ENCODE measurements at places on chromosomes 13 and 19.

DNA sequence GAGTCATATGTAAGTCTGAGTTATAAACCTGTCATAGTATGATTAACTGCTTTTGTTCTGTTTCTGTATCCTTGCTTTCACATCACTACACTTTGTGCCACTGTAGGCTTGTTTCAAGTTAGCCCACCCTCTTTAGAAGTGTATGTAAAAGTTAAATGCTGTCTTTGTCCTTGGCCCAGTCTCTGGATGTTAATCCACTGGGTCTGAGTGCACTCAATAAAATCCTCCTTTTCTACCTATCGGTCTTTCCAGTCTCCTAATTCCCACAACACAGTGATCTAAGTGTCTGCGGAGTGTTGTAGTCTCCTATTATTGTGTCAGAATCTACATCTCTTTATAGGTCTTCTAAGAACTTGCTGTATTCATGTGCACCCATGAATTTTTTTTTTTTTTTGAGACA, 14.1 kb downstream of the ZNF429 start:
- no peak for DNase-seq

GRCh38 chr13:30805132-30805537, 69.8 kb downstream of the ALOX5AP start:
- no peak for DNase-seq

DNA sequence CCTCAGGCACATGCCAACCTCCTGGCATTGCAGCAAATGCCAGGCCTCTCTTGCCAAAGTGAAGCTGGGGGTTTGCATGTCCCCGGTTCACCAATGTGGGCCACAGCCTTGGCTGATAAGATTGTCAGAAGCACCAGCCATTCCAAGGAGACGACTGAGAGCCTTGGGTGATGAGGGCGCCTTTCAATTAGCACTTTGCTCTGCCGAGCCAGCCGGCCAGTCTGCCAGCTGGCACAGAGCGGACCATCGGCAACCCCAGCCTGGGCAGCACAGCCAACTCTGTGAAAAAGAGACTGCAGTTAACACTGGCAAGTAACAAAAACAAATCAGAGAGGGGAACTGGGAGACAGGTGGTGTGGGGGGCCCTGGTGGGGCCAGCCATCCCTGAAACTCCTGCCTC, 67.3 kb downstream of the EFNB2 start:
- DNase-seq: no peak

DNA sequence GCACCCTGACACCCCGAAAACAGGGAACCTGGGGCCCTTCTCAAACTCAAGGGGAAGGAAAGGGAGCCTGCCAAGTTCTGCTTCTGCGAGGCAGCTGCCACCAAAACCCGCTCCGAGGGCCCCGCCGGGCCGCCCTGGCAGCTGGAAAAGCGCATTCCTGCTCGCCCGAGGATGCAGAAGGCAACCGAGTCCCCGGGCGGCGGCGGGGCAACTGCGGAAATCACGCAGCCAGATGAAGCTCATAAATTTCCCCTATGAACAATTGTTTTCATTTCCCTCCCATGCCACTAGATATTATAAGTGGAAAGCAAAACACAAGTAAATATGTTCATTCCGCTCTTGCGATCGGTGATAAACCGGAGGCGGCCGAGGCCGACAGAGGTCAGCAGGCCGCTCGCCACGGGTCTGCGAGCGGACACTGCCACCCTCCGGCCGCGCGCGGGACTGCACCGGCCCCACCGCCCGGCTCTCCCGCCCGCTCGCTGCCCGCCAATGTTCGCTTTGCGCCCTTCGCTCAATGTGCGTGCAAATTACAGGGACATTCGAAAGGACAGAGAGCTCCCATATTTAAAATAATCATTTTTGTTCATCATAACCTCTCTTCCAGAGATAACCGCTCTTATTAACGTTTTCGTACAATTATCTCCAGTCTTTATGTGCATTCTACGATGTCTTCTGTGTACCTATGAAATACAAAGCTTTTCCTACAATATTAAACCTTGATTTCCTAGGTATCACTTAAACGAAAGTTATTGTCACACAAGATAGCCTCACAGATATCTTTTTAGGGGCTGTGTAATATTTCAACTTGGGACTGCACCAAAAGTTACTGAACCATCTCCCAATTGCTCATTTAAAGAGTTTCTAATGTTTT, 120.8 kb upstream of the ZNF507 start:
- no peak for DNase-seq

DNA sequence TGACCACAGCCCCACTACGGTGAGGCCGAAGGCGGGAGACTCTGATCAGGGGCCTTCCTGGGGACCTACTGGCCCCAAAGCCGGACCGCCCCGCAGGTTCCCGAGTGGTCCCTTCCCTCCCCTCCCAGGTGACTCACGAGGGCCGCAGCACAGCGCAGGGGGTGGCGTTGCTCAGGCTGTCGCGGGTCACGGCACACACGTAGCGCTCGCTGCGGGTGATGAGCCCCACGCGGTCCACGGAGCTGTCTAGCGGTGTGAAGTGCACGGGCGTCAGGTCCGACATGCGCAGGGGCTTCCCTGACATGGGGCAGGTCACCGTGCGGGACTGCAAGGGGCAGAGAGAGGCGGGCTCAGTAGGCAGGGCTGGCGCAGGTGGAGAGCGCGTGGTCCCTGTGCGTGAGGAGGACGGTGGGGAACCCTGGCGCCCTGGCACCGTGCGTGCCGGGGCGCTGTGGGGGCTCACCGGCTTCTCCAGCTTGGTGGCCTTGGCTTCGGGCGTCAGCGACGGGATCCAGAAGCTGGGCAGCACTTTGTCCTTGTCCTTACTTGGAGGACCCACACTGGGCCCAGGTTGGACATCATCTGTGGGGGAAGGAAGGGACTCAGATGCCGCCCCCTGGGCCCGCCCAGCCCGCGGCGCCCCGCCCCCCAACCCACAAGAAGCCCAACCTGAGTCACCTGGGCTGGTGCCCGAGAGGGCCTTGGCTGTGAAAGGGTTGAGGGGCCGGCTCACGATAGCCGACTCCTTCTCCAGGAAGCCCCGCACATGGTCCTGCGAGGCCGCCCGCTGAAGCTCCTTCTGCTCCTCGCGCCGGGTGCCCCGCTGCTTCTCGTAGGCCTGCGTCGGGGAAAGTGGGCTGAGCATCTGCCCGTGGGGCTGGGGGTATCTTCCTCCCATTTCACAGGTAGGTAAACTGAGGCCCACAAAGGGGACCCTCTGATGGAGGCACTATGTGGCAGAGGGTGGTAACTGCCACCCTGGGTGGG, 23.7 kb downstream of the NOSIP start:
- DNase-seq: no peak

DNA sequence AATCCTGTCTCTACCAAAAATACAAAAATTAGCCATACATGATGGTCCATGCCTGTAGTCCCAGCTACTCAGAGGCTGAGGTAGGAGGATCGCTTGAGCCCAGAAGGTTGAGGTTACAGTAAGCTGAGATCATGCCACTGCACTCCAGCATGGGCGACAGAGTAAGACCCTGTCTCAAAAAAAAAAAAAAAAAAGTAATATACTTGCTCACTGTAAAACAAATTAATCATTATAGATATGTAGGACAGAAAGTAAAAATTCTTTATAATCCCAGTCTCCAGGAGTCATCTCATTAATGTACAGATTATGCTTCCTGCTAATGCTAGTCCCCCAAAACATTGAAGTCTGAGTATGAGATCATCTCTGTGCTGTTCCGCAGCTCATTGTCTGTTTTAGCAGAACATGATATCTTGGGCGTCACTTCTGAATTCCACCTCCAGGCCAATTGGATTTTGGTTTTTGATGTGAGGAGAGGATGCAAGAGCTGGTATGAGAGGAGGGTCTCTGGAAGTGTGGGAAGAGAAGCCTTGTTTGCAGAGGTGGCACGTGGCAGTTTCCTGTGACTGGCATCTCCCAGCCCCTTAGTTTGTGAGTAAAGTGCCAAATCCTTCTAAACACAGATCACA, 75.4 kb upstream of the NPAS1 start:
- DNase-seq: no peak

- DNase-seq: no peak
These were observed 318.8 kb downstream of the SPRY2 start for GRCh38 chr13:80022146-80022545.

GRCh38 chr13:30872685-30873461, 33.2 kb upstream of the MEDAG start:
- DNase-seq: no peak

All from activated CD8-positive, alpha-beta memory T cell treated with anti-CD3 and anti-CD28 coated beads for 48 hours (primary cell).